ENCODE measurements at places on chromosomes 5 and 9.

GRCh38 chr9:91845879-91846278, 104.1 kb downstream of the ROR2 start:
- no peak for DNase-seq

GRCh38 chr9:131874447-131874846, 134.6 kb upstream of the RAPGEF1 start:
- DNase-seq: no peak

- peak; percentile 73 for DNase-seq
These were observed 54.7 kb upstream of the SUSD3 start for GRCh38 chr9:93003552-93004407.

DNA sequence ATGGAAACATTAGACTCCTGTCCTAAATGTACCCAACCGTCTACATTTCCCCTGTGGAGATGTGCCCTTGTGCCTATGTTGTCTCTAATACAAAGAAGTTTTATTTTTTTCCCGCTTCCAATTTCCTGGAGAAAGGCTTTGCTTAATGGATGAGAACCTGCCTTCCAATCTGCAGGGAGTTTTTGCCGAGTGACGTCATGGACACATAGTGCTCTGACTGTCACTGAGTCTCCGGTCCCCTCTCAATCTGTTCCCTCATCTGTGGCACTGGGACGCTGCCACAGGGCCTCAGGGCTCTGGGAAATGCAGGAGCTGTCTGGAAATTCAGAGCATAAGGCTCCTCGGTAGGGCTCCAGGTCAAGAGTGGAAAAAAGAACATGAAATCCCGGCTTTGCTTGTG, 144.8 kb downstream of the PDZD2 start:
- no peak for DNase-seq

DNA sequence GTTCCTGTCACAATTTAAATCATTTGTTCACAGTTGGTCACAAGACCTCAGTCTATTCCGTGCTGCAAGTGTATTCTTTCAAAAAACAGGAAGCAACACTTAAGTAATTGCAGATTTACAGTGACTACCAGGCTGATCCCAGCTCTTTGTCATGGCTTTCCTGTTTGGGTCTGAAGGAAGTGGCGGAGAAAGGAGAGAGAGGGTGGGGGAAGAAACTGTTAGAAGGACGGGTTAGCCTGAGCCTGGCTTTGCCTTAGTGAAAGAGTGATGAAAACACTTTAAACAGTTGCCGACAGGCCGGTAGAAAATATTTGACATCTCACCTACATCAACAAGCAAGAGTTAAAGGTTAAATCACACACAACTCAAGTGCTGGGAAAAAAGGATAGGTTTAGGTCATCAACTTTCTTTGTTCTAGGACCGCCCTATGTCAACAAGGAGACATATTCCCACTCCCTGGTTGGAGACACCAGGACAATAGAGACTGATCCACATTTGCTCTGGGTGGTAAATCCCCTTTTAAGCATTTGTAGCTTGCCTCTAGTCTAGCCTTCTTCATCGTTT, 102.2 kb upstream of the DAB2 start:
- DNase-seq: no peak

- DNase-seq: no peak
These were observed 160.0 kb downstream of the RMI1 start for GRCh38 chr9:84140535-84141101.

- no peak for DNase-seq
These were observed 71.9 kb downstream of the MFAP3 start for GRCh38 chr5:154110716-154111115.

DNA sequence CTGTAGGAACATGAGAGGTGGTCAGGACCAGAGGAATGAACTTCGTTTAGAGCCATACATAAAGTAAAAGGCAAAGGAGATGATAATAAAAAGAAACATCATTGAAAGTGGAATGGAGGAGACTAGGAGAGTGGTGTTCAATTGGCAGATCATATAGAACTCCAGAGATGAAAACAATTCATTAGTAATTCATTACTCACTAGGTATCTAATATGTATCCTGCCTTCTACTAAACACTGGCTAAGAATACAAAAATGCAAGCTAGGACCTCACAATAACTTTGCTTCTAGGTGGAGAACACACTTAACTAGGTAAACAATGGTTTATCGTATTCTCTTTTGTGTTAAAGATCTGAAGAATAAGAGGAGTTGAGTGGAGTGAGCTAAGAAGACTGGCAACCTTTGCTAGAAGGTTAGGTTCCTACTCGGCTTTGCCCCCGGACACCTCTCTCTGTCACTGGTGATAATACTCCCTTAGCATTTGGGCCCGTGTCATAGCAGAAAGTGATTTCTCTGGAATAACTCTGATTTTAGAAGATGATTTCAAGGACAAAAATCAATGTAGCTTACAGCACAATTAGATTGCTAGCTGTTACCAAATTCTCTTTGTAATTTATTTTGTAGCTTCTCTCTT, 88.6 kb upstream of the IFNE start:
- DNase-seq: no peak

- DNase-seq: no peak
These were observed 106.2 kb downstream of the CMYA5 start for GRCh38 chr5:79795764-79796398.

GRCh38 chr9:137156567-137157375, 13.1 kb downstream of the LRRC26 start:
- peak; percentile 63 for DNase-seq

GRCh38 chr5:71652349-71652748, 65.2 kb downstream of the MCCC2 start:
- DNase-seq: no peak

GRCh38 chr5:13866792-13867191, 77.7 kb downstream of the DNAH5 start:
- DNase-seq: no peak

GRCh38 chr9:23011669-23012068, 565.0 kb downstream of the DMRTA1 start:
- DNase-seq: no peak

DNA sequence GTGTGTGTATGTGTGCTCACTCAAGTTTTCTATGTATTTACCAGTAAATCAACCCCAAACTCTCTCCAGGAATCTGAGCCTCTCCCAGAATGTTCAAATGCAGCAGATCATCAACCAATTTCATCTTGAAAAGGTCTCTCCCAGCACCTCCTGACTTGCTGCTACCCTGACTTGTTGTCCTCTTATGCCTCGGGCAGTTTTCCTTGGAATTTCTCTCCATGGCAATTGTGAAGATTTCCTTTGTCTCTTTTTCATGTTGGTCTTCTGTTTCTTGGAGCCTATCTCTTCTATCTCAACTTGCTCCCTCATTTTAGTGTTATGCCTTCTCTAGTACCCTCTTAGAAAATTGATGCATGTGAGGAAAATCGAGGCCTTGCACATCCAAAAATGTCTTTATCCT, 303.6 kb upstream of the KIF2A start:
- no peak for DNase-seq

DNA sequence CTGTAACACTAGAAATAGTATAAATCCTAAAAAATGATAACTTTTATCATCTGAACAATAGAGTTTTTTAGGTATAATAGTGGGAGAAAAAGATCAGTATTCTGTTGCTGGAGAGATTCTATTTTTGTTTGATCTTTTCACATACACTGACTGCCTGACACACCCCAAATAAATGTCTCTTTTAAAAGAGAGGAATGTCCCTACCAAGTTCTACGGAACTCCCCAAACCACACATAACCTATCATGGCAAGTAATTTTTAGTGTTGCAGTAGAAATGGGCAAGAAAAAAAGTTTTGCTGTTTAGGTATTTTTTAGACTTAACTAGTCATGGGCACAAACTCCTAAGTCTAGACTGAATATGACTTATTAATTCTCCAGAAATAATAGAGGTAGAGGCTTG, 139.1 kb downstream of the ELAVL2 start:
- DNase-seq: no peak

- DNase-seq: no peak
These were observed 43.4 kb downstream of the EPB41L4B start for GRCh38 chr9:109277451-109277850.

DNA sequence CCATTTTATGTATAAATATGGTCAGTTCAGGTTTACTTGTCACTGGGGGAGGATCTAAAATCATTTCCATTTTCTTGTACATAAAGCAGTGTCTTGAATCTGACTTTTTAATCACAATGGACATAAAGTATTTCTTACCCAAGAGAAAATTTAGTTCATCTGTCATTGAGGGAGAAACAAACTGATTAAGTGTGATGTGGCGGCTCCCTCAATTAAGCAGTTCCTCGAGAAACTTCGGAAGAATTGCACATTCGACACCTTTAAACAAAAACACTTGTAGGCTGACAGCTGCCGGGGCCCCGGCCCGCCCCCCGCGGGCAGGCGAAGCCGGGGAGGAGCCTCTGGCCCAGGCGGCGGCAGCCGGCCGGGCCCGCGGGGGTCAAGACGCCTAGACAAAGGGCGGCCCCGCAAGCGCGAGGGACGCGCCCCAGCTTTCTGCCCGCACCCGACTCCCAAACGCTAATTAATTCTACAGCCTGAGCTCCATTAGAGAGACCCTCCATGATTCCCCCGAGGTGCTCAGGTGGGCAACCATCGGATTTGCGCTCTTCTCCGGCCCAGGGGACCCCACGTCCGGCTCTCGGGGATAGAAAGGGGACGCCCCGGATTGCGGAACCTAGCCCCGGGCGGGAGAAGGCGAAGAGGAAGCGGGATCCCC, 750 bp downstream of the TRIM36 start:
- no peak for DNase-seq

- no peak for DNase-seq
These were observed 18.0 kb upstream of the ENHO start for GRCh38 chr9:34540827-34541226.

DNA sequence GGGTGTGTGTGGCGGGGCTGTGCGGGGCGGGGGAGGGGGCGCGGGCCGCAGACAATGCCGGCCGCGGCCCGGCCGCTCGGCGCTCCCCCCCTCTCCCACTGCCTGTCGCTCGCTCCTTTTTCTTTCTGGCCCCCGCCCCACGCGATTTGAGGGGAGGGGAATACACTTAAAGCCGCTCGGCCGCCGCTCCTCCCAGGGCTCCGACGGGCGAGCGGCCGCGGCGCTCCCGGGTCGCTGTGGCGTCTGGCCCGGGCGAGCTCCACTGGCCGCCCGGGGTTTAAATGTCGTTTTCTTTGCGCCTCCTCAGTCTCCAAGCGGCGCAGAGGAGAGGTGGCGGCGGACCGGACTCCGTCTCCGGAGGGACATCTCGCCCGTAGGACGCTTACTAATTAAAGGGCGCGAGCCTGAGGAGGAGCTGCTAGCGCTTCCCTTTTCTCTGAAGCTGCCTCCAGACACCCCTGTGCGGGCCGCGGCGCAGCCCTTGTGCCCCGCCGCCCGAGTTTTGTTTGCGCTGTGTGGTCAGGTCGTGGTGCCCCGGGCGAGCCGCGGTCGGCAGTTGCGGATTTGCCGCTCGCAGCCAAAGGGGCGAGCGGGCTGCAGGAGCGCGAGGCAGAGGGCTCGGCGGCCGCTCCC, 1.4 kb downstream of the ZSWIM6 start:
- peak; percentile 48 for DNase-seq
